AG09309 (cell line): ENCODE measurements at places on chromosomes 2 and 18.

GRCh38 chr2:4635289-4635688 lies 931.9 kb downstream of the DCDC2C start:
- no peak for DNase-seq

- DNase-seq, result no peak
Observed at GRCh38 chr18:59085126-59085794, 54.4 kb upstream of the SEC11C start.

GRCh38 chr18:37355772-37356171 lies 209.8 kb downstream of the CELF4 start:
- no peak for DNase-seq

- DNase-seq, result no peak
Observed at GRCh38 chr2:142037066-142037465, 93.8 kb downstream of the LRP1B start.

DNA sequence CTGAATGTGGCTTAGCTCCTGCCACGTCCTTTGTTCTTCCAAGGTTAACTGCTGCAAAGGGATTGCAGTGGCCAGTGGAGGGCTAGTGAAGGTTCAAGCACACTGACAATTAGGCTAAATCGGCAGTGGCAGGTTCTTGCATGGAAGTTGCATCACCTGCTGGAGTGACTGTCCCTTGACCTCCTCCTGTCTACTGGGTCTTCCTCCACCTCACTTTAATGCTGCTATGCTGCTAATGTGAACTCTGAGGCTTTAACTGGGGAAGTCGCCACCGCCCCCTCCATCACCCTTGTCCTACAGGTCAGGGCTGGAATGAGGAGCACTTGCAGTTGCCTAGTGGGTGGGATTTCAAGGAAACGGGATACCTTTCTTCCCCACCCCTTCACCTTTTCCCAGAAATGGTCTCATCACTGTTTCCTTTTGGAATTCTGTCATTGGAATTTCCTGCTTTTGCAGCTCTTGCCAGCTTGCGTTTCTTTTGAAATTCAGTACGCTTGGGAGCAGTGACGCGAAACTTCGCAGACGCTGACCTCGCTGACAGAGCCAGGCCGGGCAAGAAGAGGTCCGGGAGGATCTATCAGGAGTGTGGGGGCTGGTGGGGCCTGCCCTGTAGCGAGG lies 150.3 kb downstream of the SH3RF3 start:
- DNase-seq, result no peak

- DNase-seq, result no peak
Observed at GRCh38 chr18:45464619-45465018, 150.7 kb upstream of the SLC14A2 start.

- DNase-seq, result no peak
Observed at GRCh38 chr2:54466870-54467269, 10.7 kb downstream of the SPTBN1 start.

DNA sequence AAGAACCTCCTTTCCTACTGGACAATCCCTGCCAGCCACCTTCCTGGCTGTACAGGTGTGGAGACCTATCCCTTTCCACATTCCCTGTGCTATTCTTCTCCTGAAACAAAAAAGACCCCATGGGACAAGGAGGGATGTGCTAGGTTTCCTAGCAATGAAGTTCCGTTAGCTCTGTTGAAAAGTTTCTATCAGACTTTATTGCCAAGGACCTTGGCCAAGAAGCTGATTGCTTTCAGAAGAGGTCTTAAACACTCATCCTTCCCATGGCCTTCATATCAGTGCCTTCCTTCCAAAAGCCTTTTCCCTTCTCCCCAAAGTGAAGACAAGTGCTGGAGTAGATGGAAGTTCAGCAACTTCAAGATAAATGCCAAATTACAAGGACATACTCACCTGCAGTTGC lies 194.8 kb downstream of the AGPS start:
- no peak for DNase-seq

- no peak for DNase-seq
Observed at GRCh38 chr2:230737791-230738226, 25.2 kb downstream of the CAB39 start.

GRCh38 chr18:36709315-36709714 lies 119.5 kb downstream of the TPGS2 start:
- DNase-seq, result no peak

- DNase-seq, result no peak
Observed at GRCh38 chr2:59589881-59590280, 963.6 kb downstream of the BCL11A start.

DNA sequence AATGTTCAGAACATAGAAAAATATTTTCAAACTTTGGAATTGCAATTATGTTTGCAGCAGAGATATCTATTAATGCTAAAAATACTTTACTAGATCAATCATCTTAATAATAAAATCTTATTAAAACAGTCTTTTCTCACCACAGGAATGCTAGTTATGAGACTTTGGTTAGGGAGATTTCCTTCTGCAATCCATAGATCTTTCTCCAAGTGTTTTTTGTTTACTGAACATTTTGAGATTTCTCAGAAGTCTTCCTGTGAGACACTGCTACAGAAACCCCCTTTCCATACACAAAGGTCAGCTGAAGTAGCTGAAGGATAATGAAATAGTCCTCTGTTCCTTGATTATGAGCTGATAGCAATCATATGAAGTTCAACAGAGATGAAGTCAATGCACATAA lies 59.4 kb upstream of the RAPH1 start:
- DNase-seq, result no peak

DNA sequence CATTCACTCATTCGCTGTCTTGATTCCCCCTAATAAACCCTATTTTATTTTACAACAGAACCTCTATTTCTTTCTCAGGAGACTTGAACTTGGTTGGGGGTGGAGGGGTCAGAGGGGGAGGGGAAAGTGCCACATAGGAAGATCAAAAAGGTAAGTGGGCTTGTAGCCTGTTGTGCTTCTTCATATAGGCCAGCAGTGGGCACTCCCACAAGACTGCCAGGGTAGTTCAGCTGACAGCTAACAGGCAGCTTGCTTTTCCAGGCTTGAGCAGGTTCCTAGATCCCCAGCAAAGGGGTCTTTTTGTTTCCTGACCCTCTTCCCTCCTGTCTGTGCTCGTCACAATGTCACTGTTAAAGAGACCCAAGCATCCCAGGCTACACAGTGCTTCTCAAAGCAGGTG lies 829 bp upstream of the KIAA2012 start:
- DNase-seq, result no peak

DNA sequence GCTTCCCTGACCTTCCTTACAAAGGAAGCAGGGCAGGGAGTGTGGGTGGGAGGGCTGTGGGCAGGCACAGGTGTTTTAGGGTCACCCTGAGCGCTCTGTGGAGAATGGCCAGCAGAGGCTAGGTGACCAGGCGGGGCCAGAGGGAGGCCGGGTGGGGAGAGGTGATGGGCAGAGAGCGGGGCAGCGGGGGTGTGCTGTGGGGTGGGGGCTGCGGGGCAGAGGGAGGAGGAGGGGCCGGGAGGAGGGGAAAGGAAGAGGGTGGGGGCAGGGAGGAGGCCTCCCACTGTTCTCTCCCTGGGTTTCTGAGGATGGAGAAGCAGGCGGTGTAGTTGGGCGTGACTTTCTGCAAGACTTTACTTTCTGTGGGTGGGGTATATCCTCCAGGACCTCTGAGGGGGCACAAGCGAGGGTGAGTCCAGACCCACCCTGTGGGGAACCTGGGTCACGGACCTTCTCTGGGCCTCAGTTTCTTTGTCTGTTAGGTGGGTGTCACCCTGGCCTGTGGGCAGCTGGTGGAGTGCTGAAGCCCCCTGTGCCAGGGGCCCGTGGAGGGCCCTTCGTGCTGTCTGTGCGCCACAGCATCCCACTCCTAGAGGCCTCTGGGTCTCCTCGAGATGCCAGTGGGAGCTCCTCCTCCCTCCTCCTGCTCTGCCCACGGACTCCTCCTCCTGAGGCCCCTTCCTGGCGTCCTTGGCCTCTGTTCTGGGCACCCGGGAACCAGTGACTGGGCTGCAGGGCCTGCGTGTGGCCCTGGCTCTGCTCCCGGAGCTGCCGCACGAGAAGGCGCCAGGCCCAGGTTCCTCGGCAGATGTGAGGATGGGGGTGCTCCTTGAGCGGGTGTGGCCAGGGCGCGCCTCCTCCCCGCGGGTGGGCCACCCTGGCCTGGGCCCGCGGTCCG lies 6.3 kb upstream of the NEU4 start:
- DNase-seq, result no peak

- no peak for DNase-seq
Observed at GRCh38 chr2:3911882-3912455, 208.6 kb downstream of the DCDC2C start.

GRCh38 chr2:158734442-158734841 lies 60.7 kb upstream of the DAPL1 start:
- DNase-seq, result no peak

- DNase-seq, result no peak
Observed at GRCh38 chr2:110973262-110973661, 147.5 kb upstream of the BCL2L11 start.

DNA sequence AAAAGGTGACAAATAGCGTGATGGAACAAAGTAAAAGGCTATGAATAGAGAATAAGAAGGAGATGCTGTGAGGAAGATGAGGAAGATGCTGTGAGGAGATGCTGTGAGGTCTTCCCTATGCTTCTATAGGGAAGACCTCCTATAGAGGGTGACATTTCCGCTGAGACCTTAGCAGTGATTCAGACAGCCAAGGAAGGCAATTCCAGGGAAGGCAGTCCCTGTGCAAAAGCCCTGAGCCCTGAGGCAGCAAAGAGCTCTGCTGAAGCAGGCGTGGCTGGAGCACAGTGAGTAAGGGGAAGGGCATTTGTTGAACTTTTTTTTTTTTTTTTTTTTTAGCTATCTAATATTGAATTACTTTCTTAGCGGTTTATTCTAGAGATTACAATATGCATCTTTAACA lies 142.7 kb upstream of the FOSL2 start:
- DNase-seq, result peak; percentile 64

- no peak for DNase-seq
Observed at GRCh38 chr2:129050101-129050500, 731.4 kb upstream of the HS6ST1 start.

GRCh38 chr2:152603166-152603565 lies 114.1 kb downstream of the PRPF40A start:
- DNase-seq, result no peak

GRCh38 chr2:5691221-5691984 lies 781 bp upstream of the SOX11 start:
- no peak for DNase-seq

DNA sequence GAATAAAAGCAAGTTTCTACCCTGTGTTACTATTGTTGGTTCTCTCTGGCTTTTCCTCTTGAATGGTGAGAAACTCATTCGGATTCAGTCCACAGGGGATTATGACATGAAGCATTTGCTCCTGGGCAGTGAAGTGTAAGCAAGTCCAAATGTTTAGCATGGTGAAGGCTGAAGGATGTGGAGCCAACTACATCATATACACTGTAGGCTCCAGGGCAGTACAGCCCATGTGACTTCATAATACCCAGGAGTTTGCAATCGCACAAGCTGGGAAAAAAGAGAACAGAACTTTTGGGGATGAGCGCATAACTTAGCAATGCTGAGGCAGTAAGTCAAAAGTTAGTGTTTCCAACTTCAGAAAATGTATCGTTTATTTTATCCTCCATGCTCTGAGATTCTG lies 695.7 kb upstream of the POU3F3 start:
- DNase-seq, result no peak

GRCh38 chr2:35035883-35036282 lies 1319.7 kb upstream of the CRIM1 start:
- no peak for DNase-seq

DNA sequence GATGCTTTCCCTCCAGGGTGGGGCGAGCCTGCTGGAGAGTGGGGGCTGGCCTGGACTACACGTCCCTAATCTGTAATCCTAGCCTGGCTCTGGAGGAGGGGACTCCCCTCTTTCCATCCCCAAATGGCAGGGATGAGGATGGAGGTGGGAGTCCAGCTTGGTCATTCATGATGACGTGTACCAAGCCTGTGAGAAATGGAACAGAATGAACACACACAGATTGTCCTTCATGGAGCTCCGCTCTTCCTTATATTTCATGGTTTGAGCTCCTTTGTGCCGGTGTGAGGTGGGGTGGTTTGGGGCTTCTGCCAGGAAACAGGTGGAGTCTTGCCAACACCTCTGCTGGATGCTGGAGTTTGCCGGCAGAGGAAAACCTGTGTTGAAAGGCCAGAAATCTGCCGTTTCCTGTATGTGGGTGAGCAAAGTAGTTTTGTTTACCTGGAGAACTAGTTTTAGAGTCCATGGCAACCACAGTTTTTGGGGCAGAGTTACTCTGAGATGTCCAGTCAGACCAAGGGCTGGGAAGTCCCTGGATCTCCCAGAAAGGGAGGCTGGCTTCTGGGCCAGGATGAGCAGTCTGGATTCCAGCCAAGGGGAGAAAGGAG lies 417.6 kb upstream of the MEX3C start:
- no peak for DNase-seq

DNA sequence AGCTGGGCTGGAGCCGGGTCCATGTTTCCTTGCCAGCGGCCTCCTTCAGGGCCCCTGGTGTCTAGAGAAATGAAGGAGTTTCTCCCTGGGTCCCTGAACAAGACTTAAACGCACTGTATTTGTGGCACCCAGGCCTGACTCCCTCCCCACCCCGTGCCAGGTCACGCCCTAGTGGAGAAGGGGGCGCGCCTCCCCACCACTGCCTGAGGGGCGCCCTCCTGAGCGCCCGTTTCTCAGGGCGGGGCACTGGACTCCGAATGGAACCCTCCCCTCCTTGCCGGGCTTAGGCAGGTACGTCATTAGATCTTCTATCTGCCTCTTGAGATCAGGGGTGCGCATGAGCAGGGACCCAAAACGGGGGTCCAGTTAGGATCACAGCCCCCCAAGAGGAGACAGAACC lies 16.3 kb downstream of the ODC1 start:
- DNase-seq, result no peak

GRCh38 chr18:6004119-6004518 lies 108.8 kb upstream of the TMEM200C start:
- no peak for DNase-seq

DNA sequence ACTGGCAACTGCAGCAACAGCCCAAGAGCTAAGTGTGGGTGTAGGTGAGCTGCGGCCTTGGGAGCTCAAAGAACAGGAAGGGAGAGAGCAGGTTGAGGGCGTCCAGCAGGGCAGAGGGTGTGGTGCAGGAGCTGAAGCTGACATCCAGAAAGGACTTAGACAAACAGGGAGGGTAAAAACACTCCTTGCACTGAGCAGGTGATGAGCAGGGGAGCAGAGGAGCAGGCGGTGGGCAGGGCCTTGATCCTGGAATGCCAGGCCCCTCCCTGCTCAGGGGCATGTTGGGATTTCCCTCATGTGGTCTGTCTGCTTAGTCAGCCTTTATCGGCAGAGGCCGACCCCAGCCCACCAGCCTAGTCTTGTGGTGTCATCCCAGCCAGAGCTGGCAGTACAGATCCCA lies 63.6 kb downstream of the VSNL1 start:
- DNase-seq, result no peak

DNA sequence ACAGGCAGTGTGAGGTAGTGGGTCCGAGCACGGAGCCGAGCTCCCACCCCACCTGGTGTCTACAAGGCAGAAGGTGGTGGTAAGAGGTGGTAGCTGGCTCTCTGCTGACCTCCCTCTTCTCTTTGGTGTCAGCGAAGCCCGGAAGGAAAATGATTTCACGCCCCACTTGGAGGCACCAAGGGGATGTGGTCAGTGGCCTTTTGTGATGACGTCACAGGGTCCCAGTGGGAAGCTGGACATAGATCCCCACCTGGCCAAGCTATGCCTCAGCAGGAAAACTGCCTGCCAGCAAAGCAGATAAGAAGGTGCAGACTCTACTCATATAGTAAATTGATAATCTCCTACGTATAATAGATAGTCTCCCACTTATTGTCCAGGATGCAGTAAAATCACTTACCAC lies 183.7 kb upstream of the ALKAL2 start:
- DNase-seq, result no peak
